Natural killer cell (primary cell): ENCODE measurements at places on chromosomes 12 and 14. TPM values are rescaled to one million over a fixed set of nuclear protein-coding genes. Genes with fewer than 3 reads are reported as not detected.

Gene ALKBH1
- total RNA-seq, result 7.1 TPM

Gene KCNJ8
- not detected for total RNA-seq

Gene MYL2
- total RNA-seq, result not detected

Gene IQSEC3
- 5.3 TPM for total RNA-seq

Gene IAPP
- not detected for total RNA-seq

DNA sequence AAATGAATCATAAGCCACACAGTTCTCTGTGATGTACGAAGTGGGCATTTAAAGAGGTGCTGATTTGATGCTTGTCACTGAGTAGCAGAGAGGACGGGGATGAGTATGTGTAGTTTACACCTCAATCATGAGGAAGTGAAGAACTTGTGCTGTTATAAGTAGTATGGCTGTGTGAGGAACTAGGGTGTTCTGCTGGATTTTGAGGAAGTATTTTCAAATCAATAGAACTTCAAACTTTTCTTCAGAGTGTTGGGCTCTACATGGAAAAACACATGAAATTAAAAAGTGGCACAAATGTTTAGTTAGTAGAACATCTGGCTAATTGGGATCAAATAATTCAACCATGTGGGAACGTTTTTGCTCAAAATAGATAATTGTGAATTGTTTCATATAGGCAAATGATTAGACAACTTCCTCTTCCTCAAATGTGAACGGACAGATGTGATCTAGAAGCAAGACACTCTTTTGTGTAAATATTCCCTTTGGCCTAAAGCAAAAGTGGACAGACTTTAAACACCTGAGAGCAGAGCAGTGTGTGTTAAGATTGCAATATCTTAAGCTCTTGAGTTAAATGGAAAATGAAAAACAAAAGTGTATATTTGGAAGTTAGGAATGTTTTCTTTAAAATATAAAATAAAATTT is 168.5 kb downstream of the NAV3 start:
- peak; percentile 1 for DNase-seq

DNA sequence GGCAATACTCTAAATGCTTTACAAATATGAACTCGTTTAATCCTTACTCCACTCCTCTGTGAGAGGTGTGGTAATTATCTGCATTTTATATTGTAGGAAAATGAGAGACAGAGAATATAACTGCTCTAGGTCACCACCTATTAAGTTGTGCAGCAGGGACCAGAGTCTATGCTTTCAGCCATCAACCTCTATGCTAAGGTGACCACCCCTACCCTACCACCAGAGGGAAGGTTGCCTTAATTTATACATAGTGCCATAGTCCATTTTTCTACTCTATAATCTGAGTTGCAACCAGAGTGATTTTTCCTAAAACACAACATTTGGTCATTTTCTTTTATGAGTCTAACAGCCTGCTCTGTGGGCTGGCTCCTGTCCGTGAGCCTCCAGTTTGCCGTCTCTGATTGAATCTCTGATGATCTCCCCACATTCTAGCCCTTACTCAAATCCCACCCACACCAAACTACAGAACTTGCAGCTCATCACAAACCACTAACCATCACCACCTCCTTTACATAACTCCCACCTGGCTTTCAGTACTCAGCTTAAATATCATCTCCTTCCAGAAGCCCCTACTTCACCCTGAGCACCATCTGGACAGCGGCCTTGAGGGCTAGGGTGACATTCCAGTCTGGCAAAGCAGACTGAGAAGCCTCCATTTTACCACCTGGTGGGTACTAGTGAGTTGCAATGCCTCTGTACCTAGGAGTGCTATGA is 126.6 kb downstream of the PPM1H start:
- no peak for DNase-seq

- no peak for DNase-seq
Observed at GRCh38 chr14:95261616-95262510, 57.8 kb downstream of the CLMN start.

DNA sequence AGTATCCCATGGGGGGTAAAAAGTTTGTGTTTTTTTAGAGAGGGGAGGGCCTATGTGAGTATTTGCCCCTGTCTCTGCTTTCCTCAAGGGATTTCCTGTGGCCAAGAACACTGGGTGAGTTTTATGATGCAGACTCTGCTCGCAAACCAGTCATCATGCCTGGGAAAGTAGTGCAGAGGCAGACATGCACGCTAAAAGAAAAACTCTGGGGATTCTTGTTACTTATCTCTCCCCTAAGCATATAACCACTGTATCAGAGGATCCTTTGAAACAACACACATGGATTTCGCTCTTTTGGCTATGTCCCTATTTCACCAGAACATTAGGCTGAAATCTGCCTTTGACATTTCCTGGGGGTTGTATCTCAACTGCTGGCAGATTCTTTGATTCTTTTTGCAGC is 1845.8 kb upstream of the SEL1L start:
- DNase-seq, result no peak

GRCh38 chr14:72716476-72716875 is 177.4 kb downstream of the DPF3 start:
- DNase-seq, result no peak

DNA sequence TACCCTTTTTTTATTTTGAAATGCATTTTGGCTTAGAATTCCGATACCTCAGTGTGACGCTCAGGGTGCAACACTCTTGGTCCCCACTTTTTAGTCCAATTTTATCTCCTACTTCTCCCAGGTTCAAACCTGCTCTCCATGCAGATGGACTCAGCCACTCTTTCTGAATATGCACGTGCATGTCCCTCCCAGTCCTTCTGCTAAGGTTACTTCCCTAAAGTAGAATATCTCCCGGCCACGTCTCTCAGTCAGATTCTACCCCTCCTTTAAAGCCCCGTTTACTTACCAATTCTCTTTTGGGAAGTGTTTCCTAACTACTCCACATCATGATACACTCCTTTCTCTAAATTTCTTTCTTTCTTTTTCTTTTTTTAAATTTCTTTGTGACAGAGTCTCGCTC is 15.5 kb upstream of the PARP11 start:
- no peak for DNase-seq

GRCh38 chr14:53824061-53824460 is 132.6 kb downstream of the BMP4 start:
- no peak for DNase-seq

DNA sequence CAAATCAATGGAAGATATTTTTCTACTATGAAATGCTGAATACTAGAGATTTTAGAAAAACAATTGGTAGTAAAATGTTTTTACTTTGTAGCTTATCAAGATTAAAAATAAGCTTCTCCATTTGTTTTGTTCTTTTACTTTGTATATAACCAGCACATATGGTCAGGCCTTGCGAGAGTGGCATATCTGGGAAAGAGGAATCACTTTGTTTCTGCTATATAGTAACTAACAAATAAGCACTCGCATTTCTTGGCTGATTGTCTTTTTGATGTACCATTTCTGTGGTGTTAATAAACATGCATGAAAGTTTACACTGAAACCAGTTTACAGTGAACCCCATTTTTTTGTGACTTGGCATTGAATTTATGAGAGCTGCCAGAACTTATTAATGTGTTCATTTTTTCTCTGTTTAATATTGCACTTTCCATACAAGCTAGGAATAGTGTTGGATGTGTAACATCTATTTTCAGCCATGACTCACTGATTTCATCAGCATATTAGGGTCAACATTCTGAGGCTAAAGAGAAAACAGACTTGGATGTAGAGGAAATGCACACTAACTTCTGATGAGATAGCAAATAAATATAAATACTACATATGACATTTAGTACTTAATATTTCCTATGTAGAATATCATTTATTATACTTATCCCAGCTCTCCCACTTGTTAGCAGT is 635.5 kb downstream of the KCNH5 start:
- DNase-seq, result no peak

GRCh38 chr12:64009321-64010068 is 165.0 kb downstream of the SRGAP1 start:
- no peak for DNase-seq
